ENCODE measurements at places on chromosomes 7 and 10.

DNA sequence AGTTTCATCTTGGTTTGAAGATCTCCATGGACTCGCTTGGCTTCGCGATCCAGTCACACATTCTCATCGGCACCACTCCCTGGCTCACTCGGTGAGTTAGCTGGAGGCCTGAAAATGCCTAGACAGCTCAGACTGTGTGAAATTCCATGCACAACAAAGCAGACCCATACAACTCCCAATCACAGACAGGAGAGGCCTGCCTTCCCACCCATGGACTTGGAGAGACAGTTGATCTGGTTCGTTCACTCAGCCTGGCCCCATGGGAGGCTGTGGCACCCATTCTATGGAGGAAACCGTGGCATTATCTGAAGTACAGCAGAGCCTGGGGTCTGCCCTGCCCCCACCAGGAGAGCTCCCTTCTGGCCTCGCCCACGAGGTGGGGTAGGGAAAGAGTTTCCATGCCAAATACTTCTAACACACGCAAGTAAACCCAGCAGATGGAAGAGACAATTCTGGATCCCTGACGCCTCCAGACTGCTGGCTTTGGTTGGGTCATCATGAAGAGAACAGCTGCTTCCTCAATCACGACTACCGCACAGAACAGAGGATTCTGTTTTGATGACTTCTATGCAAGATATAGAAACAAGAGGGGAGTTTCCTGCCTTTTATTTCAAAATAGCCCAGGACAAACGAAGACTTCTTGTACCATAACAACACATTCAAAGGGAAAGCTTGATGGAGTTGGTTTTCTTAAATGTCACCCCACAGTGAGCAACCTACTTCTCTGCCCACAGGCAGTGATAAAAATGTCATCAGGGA lies 15.9 kb downstream of the FAM53B start:
- DNase-seq: no peak
- H3K27ac ChIP-seq: peak overlapping the region; percentile 96
- H3K4me1 ChIP-seq: peaks cover 85% of the 10 kb centered on the region
- peak overlapping the region; percentile 79 for H3K4me3 ChIP-seq
- peaks cover 60% of the 10 kb centered on the region for H3K36me3 ChIP-seq

GRCh38 chr7:47180516-47180826 lies 401.4 kb downstream of the TNS3 start:
- H3K4me3 ChIP-seq: no peak overlapping the region
- DNase-seq: no peak
- H3K4me1 ChIP-seq: no peaks in the 10 kb centered on the region
- H3K36me3 ChIP-seq: peaks cover 2% of the 10 kb centered on the region
- no peaks in the 10 kb centered on the region for H3K27me3 ChIP-seq
- no peak overlapping the region for H3K27ac ChIP-seq

GRCh38 chr10:9877978-9878377 lies 1139.7 kb upstream of the CELF2 start:
- H3K36me3 ChIP-seq: no peaks in the 10 kb centered on the region
- no peaks in the 10 kb centered on the region for H3K27me3 ChIP-seq
- no peak for DNase-seq
- H3K4me1 ChIP-seq: no peaks in the 10 kb centered on the region
- no peak overlapping the region for H3K27ac ChIP-seq

DNA sequence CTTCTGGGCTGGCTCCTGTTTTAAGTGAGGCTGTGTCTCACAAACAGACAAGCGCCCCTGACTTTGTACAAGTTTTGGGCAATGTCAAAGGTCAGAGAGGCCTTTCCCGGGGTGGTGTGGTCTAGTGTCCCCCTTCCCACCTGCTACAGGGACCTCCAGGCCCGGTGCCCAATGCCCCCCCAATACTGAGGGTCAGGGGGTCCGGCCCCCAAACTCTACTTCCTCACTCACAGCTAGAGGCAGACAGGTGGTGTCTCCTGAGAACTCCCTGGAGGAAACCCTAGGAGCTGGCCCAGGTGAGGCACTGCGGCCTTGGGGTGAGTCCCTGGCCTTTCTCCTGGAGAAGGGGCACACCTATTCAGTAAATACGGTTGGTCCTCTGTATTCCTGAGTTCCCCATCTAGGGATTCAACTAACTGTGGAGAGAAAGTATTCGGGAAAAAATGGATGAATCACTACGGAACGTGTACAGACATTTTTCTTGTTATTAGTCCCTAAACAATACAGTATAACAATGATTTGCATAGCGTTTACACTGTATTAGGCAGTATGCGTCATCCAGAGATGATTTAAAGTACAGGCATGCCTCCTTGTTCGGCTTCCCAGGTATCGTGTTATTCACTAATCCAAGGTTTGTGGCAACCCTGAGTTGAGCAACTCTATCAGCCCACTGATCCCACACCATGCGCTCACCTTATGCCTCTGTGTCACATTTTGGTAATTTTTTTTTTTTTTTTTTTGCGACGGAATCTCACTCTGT lies 308.1 kb downstream of the WDR37 start:
- H3K36me3 ChIP-seq: peaks cover 3% of the 10 kb centered on the region
- no peak overlapping the region for H3K4me3 ChIP-seq
- DNase-seq: no peak
- H3K27me3 ChIP-seq: peaks cover 62% of the 10 kb centered on the region

- no peaks in the 10 kb centered on the region for H3K27me3 ChIP-seq
- DNase-seq: no peak
- no peak overlapping the region for H3K4me3 ChIP-seq
These were observed 409.0 kb upstream of the NRP1 start for GRCh38 chr10:33743429-33743857.

- no peaks in the 10 kb centered on the region for H3K36me3 ChIP-seq
- H3K4me3 ChIP-seq: no peak overlapping the region
- no peak for DNase-seq
- no peaks in the 10 kb centered on the region for H3K27me3 ChIP-seq
These were observed 339.7 kb downstream of the THSD7A start for GRCh38 chr7:11492307-11492706.

GRCh38 chr7:142383841-142384492 lies 126.1 kb upstream of the PRSS58 start:
- peaks cover 24% of the 10 kb centered on the region for H3K27me3 ChIP-seq
- H3K4me1 ChIP-seq: peaks cover 9% of the 10 kb centered on the region
- DNase-seq: no peak
- H3K27ac ChIP-seq: peak overlapping the region; percentile 77
- H3K4me3 ChIP-seq: peak overlapping the region; percentile 41
- H3K36me3 ChIP-seq: peaks cover 3% of the 10 kb centered on the region

DNA sequence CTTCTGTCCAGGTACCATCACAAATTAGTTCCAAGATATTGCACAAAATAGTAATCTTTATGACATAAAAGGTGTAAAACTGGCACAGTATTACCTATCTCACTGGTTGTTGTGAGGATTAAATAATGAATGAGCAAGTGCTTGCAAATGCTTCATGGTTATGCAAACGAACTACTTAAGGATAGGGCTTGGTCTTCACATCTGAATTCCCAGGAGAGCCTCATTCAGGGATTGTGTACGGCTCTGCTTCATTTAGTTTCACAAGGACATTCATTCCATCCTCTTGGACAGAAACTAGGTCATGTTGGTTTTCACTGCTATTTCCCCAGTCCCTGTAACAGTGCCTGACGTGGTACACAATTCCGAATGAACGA lies 12.1 kb downstream of the ABCA13 start:
- peaks cover 22% of the 10 kb centered on the region for H3K27me3 ChIP-seq
- no peak overlapping the region for H3K27ac ChIP-seq
- H3K36me3 ChIP-seq: peaks cover 2% of the 10 kb centered on the region
- no peak overlapping the region for H3K4me3 ChIP-seq
- no peak for DNase-seq

- peaks cover 5% of the 10 kb centered on the region for H3K36me3 ChIP-seq
- H3K4me1 ChIP-seq: peaks cover 7% of the 10 kb centered on the region
- no peak overlapping the region for H3K4me3 ChIP-seq
- no peaks in the 10 kb centered on the region for H3K27me3 ChIP-seq
- no peak overlapping the region for H3K27ac ChIP-seq
These were observed 5.2 kb upstream of the SLC12A9 start for GRCh38 chr7:100847360-100847759.

GRCh38 chr10:4475827-4476490 lies 350.0 kb upstream of the AKR1E2 start:
- no peaks in the 10 kb centered on the region for H3K27me3 ChIP-seq
- DNase-seq: no peak
- no peak overlapping the region for H3K27ac ChIP-seq

DNA sequence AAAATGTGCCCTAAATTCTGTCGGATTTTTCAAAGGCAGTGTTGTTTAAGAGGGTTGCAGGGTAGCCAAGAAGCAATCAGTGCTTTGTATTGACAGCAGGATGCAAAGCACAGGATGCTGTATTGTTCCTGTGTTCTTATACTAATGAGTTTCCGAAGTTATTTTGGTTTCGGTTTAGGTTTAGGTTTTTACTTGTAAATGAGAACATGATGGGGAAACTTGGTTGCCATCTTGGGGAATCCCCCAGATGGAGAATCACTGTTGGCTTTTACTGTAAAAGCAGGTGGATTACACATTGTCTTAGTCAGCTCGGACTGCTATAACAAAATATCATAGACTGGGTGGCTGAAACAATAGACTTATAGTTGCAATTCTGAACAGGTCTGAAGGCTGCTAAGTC lies 72.1 kb downstream of the INHBA start:
- no peak for DNase-seq
- no peaks in the 10 kb centered on the region for H3K4me1 ChIP-seq
- no peak overlapping the region for H3K27ac ChIP-seq
- no peak overlapping the region for H3K4me3 ChIP-seq

DNA sequence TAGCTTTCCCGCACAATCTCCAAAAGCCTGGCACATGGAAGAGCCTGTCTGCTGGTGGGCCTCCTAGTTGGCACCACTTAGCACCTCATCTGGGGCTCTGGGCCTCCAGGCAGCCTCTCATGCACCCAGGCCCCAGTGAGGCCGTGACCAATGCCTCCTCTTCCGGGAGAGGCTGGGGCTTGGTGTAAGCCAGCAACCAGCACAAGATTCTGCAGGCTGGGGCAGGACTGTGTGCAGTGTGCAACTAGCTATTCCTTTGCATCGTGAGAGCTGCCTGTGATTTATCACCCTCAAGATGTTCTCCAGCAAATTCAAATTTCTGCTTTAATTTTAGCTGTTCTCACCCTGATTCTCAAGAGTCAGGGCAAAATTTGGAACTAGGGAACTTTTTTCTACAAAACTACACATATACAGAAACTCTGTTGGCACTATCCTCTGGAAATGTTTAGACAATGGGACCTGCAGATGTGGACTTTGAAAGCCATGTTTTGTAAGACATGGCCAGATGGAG lies 603.7 kb upstream of the MKI67 start:
- H3K27ac ChIP-seq: no peak overlapping the region
- H3K36me3 ChIP-seq: no peaks in the 10 kb centered on the region
- H3K27me3 ChIP-seq: peaks cover 6% of the 10 kb centered on the region
- DNase-seq: no peak

GRCh38 chr7:36638140-36638539 lies 86.2 kb downstream of the AOAH start:
- peaks cover 68% of the 10 kb centered on the region for H3K4me1 ChIP-seq
- H3K27me3 ChIP-seq: no peaks in the 10 kb centered on the region
- no peak for DNase-seq
- H3K27ac ChIP-seq: peak overlapping the region; percentile 91
- peaks cover 30% of the 10 kb centered on the region for H3K36me3 ChIP-seq

- DNase-seq: no peak
- no peaks in the 10 kb centered on the region for H3K4me1 ChIP-seq
- no peak overlapping the region for H3K4me3 ChIP-seq
- H3K27me3 ChIP-seq: peaks cover 18% of the 10 kb centered on the region
These were observed 156.8 kb upstream of the GPR26 start for GRCh38 chr10:123509338-123509737.

DNA sequence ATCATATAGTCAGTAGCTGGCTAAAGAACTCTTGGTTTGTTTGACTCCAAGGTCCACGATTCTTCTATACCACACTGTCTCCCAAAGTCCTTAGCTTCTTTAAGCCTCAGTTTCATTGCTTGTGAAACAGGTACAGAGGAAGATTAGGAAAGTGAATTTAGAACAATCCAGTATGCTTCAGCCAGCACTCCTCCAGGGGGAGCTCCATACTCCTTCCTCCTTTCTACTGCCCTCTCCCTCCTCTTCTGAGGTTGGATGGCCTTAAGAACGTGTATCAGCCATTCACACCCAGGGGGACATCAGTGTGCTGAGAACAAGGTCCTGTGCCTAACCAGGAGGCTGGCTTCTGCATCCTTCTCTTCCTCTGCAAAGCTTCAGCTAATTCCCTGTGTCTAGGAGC lies 54.8 kb upstream of the CALD1 start:
- no peak for DNase-seq
- H3K27me3 ChIP-seq: no peaks in the 10 kb centered on the region
- no peaks in the 10 kb centered on the region for H3K36me3 ChIP-seq
- no peaks in the 10 kb centered on the region for H3K4me1 ChIP-seq

DNA sequence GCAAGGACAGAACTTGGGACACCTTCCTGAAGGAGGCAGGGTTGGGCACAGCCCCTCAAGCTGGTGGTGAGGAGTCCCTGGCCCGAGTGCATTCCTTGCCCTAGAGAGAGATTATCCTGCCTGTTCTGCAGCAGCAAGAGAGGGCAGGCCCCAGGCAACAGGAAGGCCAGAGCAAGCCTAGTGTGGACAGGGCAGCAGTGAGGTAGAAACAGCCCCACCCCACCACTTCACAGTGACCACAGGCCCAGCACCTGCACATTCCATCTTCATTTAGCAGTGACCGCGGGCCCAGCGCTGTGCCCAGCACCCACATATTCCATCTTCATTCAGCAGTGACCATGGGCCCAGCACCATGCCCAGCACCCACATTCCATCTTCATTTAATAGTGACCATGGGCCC lies 16.4 kb upstream of the TMEM72 start:
- no peak for DNase-seq
- no peaks in the 10 kb centered on the region for H3K27me3 ChIP-seq
- no peak overlapping the region for H3K4me3 ChIP-seq
- no peak overlapping the region for H3K27ac ChIP-seq
- no peaks in the 10 kb centered on the region for H3K4me1 ChIP-seq

- peak overlapping the region; percentile 96 for H3K27ac ChIP-seq
- DNase-seq: no peak
- peaks cover 53% of the 10 kb centered on the region for H3K36me3 ChIP-seq
- H3K4me3 ChIP-seq: peak overlapping the region; percentile 84
- H3K27me3 ChIP-seq: no peaks in the 10 kb centered on the region
These were observed 1.8 kb downstream of the PPIF start for GRCh38 chr10:79349072-79349491.

DNA sequence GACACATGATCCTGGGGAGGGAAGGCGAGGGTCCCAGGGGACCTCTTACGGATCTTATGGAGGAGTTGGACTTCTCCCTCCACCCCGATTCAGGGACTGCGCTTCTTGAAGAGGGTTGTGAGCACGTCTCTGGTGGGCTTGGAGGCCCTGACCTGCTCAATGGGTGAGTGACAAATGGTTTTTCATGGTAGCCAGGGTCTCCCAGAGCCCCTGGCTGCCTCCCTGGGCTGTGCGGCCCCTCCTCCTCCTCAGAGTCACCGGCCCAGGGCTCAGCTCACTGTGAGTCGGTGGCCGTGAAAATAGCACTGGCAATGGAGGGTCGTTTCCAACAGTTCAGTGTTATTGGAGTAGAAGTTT lies 26.6 kb downstream of the INPP5A start:
- no peak overlapping the region for H3K27ac ChIP-seq
- no peak overlapping the region for H3K4me3 ChIP-seq
- peaks cover 14% of the 10 kb centered on the region for H3K4me1 ChIP-seq
- DNase-seq: no peak
- H3K36me3 ChIP-seq: peaks cover 6% of the 10 kb centered on the region

- H3K4me1 ChIP-seq: peaks cover 14% of the 10 kb centered on the region
- no peak for DNase-seq
- no peak overlapping the region for H3K27ac ChIP-seq
- peaks cover 4% of the 10 kb centered on the region for H3K36me3 ChIP-seq
These were observed 91.0 kb downstream of the CUBN start for GRCh38 chr10:17038627-17039026.

Measured in effector memory CD8-positive, alpha-beta T cell (primary cell).